KBM-7 (cell line): ENCODE measurements at places on chromosomes 3 and 15.
A peak's percentile ranks its signal among the peaks of the same experiment; 100 is the strongest.

GRCh38 chr3:25151281-25151902 lies 276.7 kb upstream of the RARB start:
- no peak for DNase-seq

DNA sequence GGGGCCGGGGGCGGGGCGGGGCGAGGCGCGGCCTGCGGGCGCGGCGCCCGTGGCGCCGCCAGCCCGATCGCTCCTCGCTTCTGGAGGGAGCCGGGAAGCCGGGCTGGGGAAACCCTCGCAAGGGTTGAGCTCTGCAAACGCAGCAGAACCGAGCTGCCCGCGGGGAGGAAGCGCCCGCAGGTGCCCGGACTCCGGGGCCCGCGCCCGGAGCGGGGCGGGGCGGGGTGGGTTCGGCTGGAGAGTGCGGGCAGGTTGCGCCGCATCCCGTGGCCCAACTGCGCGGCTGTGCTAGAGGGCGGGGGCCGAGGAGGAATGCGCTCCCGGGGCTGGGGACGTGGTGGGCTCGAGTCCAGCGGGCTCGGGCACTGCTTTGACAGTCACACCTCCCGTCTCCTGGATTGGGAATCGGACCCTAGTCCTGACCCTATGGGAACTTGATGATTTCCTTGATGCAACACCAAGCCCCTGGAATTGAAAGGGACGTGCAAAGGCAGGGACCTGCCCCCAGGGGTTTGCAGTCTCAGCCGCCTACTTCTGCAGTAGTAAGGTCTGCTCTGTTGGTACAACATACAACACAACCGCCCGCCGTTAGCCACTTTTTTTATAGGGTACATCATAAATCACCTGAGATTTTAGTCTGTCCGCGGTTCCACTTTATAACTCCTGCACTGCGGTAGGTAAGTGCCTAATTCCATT lies 34.3 kb downstream of the ZBTB38 start:
- peak; percentile 56 for DNase-seq

DNA sequence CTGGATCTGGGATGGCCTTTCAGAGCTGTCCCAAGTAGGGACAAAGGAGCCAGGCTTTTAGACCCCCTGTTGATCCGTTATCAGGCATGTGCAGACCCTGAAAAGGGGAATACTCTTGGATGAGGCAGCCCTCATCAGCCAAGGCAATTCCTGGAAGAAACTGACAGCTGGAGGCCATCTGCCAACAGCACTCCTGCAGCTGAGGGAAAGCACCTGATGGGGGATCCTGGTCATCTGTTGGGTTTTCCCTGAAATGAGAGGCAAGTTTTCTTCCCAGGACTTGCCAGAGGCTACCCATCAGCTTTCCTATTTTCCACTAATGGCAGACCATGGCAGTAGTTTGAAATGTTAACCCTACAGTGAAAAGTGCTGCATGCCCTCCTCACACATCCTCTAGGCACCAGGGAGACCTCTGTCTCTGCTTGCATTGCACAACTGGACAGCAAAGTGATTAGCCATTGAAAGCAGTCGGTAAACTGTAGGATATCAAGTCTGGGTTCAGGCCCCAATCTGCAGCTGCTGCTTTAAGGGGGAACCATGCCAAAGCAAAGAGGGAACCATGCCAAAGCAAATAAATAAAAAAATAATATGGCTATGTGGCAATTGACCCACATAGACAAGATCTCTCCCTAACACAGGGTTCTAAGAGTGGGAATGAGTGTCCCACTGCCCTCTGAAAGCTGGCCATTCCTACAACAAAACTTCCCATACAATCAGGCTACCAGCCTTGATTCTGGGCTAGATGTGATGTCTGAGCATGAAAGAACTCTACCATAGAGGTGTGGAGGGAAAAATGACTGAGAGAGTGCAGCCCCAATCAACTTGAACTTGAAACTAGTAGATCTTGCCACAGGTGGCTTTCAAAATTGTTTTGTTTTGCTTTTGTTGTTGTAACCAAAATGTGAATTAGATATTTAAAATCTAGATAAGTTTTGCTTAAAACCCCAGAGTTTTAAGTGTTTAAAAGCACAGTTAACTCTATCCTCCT lies 232.0 kb upstream of the STT3B start:
- no peak for DNase-seq

DNA sequence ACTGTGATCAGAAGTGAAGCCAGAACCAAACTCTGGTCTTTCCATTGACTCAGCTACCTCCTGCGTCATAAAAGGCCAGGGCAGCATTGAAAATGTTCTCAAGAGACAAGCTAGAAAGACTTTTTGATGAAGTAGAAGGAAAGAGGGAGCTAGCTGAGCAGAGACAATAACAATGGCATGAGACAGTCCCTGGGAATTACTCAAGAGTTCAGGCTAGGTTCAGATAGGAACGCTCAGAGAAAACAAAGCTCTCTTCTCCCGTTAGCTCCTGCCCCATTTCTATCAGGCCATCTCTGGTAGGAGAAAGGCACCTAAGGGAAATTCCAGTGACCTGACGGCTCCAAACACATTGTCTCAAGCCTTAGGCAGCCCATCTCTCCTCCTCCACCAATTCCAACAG lies 7.0 kb upstream of the OXTR start:
- no peak for DNase-seq

DNA sequence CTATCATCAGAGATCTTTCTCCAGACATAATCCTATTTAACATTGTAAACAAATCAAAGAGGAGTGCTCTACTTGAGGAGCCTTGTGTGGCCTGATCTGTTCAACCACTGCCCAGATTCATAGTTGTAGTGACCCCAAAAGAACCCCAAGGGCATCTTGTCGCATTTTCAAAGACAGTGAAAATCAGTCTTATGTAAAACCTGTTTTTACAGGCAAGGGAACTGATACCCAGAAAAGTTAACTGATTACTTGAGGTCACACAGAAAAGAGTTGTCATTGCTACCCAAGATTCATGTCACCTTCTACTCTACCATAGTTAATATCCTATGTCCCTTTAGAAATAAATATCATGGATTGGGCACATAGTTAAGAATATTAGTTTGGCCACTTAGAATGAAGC lies 40.5 kb upstream of the ARPP21 start:
- DNase-seq = no peak

DNA sequence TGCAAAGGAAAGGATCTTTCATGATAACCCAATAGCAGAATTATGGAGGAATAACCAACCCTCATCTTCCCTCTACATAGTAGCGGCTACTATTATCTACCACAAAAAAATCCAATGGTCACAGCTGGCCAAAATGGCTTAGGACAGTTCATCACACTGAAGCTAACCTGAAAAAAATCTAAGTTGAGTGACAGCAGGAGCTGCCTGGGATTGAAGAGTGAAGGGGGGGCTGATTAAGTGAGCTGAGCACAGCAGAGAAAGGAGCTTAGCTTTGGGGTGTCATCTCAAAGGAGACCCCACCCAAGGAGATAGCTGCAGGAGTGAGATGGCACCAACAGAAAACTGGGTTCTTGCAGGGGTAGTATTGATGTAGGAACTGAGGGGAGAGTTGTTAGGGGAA lies 33.6 kb downstream of the CCNL1 start:
- DNase-seq = no peak

GRCh38 chr15:82749951-82750830 lies 40.5 kb upstream of the AP3B2 start:
- DNase-seq = peak; percentile 99

GRCh38 chr15:62639906-62640605 lies 402.5 kb upstream of the TPM1 start:
- no peak for DNase-seq

GRCh38 chr3:4776399-4776979 lies 202.7 kb upstream of the BHLHE40 start:
- DNase-seq = no peak

DNA sequence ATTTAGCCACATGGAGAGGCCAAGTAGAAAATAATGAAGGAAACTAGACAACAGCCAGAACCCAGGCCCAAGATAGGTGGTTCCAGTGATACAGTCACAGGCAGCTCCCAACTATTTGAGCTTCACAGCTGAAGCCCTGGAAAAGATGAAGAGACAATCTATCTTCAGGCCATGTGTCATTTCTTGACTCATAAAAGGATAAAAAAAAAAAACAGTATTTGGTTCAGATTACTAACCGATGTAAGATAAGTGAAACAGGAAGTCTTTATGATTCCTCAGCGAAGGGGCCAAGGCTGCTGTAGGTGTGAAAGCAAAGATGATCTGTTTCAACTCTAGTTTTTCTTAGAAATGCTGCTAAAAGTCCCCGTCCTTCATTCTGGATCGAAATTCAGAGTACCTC lies 394.6 kb downstream of the ZNF385D start:
- no peak for DNase-seq

DNA sequence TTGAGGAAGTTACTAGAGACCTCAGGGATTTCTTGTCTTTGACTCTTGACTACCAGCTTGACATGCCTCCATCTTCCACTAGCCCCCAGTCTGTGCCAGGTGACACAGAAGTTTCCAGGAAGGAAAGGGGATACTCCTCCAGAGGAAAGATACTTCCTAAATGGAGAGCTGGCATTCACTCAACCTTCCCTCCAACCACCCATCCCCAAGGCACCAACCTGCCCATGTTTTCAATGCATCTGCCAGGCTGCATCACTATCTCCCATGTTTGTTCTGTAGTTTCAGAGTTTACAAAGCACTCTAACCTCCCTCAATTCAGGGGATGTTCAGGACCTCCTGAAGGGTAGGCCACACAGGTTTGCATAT lies 198.4 kb upstream of the LPP start:
- no peak for DNase-seq

DNA sequence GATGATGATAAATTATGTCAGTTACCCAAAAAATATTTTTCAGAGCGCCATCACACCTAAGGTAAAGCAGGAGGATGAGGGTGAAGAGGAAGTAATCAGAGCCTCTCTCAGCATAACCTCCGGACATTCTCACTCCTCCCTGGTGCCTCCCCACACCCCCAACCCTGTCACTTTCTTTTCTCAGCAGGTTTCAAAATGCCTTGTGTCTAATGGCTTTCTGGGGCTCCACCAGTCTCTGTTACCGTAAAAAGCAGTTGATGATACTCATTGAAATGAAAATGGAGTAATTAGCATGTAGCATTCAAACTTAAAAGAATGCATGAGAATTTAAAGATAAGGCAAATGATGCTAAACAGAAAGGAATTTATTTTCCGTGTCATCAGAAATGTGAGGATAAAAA lies 180.0 kb downstream of the ERC2 start:
- no peak for DNase-seq

- DNase-seq = peak; percentile 51
These were observed 72.6 kb downstream of the CCR1 start for GRCh38 chr3:46135475-46135874.

- no peak for DNase-seq
These were observed 97.9 kb upstream of the ADAMTSL3 start for GRCh38 chr15:83556068-83556467.

DNA sequence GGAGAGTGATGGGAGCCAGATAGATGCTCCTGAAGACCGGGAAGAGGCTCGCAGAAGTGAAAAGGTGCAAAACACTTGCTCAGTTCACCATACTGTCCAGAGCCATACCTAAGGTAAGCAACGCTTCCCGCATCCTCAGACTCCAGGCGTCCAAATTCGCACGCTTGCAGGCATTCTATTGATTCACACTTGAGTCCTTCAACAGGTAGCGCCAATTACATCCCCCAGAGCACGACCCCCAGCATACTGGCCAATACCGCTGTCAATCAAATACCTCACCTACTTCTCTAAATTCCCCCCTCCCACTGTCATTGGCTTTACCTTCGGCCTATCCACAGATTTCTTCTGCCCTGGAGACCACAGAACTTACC lies 361 bp upstream of the STXBP5L start:
- no peak for DNase-seq

- DNase-seq = no peak
These were observed 222.2 kb upstream of the ATP11B start for GRCh38 chr3:182570946-182571594.

- no peak for DNase-seq
These were observed 43.2 kb upstream of the TSEN2 start for GRCh38 chr3:12440927-12441714.

DNA sequence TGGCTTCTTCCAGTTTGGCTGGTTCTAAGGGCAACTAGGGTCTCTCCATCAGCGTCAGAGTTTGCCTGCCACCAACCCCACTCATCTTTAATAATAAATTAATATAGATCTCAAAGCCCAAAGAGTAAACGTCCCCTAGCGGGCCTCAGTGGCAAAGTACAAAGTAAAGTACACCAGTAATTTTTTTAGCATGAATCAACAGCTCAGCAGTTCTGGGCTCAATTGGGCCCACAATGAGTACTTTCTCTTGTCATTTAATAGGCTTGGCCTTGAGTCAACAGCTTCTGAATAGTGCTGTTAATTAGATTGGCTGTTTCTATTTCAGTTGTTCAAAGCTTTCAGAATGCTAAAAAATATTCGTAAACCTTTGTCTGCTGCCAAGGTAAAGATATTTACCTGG lies 89.0 kb upstream of the PFN2 start:
- DNase-seq = no peak

DNA sequence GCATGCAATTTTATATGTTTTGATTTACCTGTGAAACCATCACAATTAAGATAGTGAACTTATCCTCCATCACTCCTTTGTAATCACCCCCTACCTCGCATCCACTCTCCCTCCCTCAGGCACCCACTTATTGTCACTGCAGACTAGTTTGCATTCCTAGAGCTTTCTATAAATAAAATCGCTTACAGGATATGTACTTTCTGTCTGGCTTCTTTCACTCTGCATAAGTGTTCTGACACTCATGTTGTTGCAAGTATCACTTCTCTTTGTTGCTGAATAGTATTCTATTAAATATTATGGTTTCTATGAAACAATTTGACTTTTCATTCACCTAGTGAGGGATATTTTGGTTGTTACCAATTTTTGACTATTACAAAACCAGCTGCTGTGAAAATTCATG lies 139.3 kb downstream of the RSRC1 start:
- DNase-seq = no peak

DNA sequence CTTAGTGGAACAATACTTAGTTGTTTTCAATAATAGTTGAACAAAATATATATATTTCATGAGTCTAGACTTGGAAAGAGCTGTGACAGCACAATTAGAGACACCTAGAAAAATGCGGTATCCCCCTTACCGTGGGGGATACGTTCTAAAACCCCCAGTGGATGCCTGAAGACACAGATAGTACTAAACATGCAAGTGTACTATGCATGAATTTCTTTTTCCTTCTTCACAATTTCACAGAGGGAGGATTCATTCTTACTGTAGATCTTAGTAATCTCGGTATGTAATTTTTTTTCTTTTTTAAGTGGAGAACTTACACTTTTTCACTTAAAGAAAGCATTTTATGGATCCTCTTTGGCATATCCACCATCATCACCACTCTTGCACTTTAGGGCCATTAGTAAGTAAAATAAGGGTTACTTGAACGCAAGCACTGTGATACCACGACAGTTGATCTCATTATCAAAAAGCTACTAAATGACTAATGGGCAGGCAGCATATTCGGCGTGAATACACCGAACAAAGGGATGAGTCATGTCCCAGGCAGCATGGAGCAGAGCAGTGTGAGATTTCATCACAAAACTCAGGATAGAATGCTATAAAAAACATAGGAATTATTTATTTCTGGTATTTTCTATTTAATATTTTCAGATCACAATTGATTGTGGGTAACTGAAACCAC lies 72.3 kb upstream of the ZNF280D start:
- DNase-seq = no peak

DNA sequence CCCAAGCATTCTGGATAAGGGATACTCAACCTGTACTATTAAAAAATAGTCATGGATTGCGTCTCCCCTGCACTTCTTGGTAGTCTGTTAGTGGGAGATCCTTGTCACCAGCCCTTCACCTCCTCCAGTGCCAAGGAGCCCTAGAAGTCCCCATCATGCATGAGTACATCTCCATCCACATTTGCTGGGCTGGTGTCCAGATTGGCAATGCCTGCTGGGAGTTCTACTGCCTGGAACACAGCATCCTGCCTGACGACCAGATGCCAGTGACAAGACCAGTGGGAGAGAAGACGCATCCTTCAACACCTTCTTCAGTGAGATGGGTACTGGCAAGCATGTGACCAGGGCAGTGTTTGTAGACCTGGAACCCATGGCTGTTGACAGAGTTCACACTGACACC lies 85.7 kb downstream of the ADAMTSL3 start:
- DNase-seq = no peak
